Activated B cell treated with CpG ODN at 0.5 μM for 24 hours (primary cell): ENCODE measurements at places on chromosomes 2 and 18. TPM values are rescaled to one million over a fixed set of nuclear protein-coding genes. Genes with fewer than 3 reads are reported as not detected.

TUBB8B gene
- 0.22 TPM in 1 of 2 replicates, not detected in the other for total RNA-seq

TMEM169 gene
- 0.40 and 0.69 TPM in 2 replicates for total RNA-seq

SLC30A3 gene
- total RNA-seq = 0.12 and 0.27 TPM in 2 replicates

FAM237A gene
- not detected in 2 replicates for total RNA-seq

GRCh38 chr2:145591109-145591809, 1071.3 kb upstream of the ZEB2 start:
- DNase-seq = no peak

DNA sequence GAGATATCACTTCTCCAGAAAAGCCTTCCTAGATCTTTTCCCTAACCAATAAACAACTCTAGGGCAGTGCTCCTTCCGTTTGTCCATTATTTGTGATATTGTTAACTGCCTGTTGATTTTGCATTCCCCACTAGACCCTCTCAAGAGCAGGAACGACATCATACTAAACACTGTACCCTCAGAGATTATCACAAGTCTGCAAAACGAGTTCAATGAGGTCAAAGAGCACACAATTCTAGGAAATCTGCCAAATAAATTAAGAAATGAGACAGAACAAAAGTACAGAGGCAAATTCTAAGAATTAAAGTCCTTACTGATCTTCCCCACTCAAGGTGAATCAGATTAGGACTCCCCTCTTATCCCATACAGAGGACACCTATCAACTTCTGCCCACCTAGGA, 7.6 kb downstream of the RTTN start:
- DNase-seq = no peak

DNA sequence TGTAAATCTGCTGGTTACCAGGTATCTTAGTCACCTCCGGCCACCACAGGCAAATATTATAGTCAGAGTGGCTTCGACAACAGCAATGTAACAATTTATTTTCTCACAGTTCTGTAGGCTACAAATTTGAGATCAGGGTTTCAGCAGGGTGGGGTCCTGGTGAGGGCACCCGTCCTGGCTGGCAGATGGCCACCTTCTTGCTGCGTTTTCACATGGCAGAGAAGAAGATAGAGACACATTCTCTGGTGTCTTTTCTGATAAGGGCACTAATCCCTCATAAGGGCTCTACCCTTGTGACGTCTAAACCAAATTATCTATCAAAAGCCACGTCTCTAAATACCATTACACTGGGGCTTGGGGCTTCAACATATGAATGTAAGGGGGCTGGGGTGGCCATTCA, 843.2 kb upstream of the FANCL start:
- no peak for DNase-seq

GRCh38 chr2:31558401-31559295, 22.1 kb downstream of the SRD5A2 start:
- DNase-seq = no peak
